ENCODE measurements at places on chromosomes 3 and 15. TPM values are rescaled to one million over a fixed set of nuclear protein-coding genes. Genes with fewer than 3 reads are reported as not detected.

KBTBD13 gene
- total RNA-seq = not detected

EXD1 gene
- 0.21 TPM for total RNA-seq

GOLGA8Q gene
- total RNA-seq = 1.6 TPM

MAP1A gene
- total RNA-seq = under 0.01 TPM

PARP6 gene
- 24.3 TPM for total RNA-seq

HES1 gene
- total RNA-seq = 53.0 TPM

OIP5 gene
- 0.28 TPM for total RNA-seq

GP5 gene
- under 0.01 TPM for total RNA-seq

ANKUB1 gene
- 4.1 TPM for total RNA-seq

SH3GL3 gene
- under 0.01 TPM for total RNA-seq

ALG1L2 gene
- not detected for total RNA-seq

ISL2 gene
- total RNA-seq = 0.14 TPM

IL12A gene
- total RNA-seq = 0.43 TPM

DNAH1 gene
- 1.9 TPM for total RNA-seq

B4GALT4 gene
- 56.4 TPM for total RNA-seq

C15orf62 gene
- total RNA-seq = 1.7 TPM

GOLGA8H gene
- 0.07 TPM for total RNA-seq

FEZF2 gene
- not detected for total RNA-seq

C3orf85 gene
- total RNA-seq = not detected

RPUSD2 gene
- total RNA-seq = 16.0 TPM

HTR3E gene
- not detected for total RNA-seq

ACAD9 gene
- 36.2 TPM for total RNA-seq

CCR5 gene
- total RNA-seq = not detected

LINGO1 gene
- total RNA-seq = under 0.01 TPM

TRPC1 gene
- total RNA-seq = 7.8 TPM

NPAP1 gene
- total RNA-seq = under 0.01 TPM

IL17RE gene
- 1.4 TPM for total RNA-seq

TMED3 gene
- total RNA-seq = 84.6 TPM

TRPM1 gene
- 0.68 TPM for total RNA-seq

UBAP1L gene
- 0.34 TPM for total RNA-seq
